SK-MEL-5 (cell line): ENCODE measurements at places on chromosomes 12 and 14. TPM values are rescaled to one million over a fixed set of nuclear protein-coding genes. Genes with fewer than 3 reads are reported as not detected.

The KCNA5 gene
- total RNA-seq, result not detected in 2 replicates

The RNASE1 gene
- 0.21 TPM in 1 of 2 replicates, not detected in the other for total RNA-seq

The LRP1-AS gene
- not detected in 2 replicates for total RNA-seq

The FAM222A gene
- total RNA-seq, result 8.5 and 8.9 TPM in 2 replicates

The ABCD2 gene
- total RNA-seq, result 0.05 and 0.08 TPM in 2 replicates

The PAH gene
- 0.58 TPM in 1 of 2 replicates, not detected in the other for total RNA-seq

The BEGAIN gene
- total RNA-seq, result 5.3 and 10.0 TPM in 2 replicates

- DNase-seq, result no peak
These were observed 89.7 kb downstream of the PTCSC3 start for GRCh38 chr14:36086629-36087395.

- peak; percentile 66 for DNase-seq
These were observed 19.6 kb downstream of the FNTB start for GRCh38 chr14:65006261-65006721.

DNA sequence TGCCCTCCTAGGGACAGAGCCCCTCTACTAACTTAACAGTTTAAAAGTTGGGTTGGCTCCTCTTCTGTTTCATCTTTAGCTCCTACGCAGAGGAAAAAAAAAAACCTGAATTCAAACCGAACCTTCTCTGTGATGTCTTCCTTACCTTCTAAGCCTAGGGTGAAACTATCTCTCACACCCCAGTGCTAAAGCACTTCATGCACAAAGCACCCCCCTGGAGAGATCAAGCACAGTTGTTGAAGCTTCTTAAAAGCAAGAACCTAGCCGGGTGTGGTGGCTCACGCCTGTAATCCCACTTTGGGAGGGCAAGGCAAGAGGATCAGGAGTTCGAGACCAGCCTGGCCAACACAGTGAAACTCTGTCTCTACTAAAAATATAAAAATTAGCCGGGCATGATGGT, 37.6 kb downstream of the CORO1C start:
- no peak for DNase-seq

DNA sequence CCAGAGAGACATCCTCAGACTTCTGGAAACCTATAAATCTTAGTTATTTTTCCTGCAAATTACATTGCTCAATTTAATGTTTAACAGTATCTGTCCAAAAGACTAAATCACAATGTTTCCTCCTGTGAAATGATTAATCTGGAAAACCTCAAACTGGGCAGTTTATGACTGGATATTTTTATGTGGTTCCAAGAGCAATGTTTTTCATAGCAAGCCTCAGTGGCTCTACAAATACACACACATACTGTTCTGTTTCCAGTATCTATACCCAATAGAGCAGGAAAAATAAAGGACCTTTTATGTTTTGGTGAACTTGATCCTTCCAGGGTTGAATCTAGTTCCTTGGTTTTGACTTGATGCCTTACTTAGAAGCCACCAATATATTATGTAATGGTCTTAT, 9.2 kb downstream of the NID2 start:
- DNase-seq, result peak; percentile 20

DNA sequence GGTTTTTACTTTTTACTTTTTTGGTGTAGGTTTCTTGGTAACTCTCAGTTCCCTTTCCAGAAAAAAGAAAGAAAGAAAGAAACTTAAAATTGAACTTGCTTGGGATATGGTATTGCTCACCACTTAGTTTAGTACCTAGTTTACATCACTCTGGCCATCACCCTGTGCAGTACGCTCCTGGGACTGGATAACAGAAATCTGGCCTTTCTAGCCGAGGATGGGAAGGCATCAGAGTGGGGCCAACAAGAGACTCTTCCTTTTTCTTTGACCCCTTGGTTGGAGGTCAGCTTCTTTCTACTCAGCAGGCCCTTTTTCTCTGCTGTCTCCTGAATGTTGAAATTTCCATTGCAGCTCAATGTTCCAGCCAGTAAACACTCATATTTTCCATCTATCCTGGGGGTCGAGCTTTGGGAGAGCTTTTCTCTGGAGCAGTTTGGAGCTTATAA, 156.6 kb downstream of the TGFB3 start:
- DNase-seq, result no peak

DNA sequence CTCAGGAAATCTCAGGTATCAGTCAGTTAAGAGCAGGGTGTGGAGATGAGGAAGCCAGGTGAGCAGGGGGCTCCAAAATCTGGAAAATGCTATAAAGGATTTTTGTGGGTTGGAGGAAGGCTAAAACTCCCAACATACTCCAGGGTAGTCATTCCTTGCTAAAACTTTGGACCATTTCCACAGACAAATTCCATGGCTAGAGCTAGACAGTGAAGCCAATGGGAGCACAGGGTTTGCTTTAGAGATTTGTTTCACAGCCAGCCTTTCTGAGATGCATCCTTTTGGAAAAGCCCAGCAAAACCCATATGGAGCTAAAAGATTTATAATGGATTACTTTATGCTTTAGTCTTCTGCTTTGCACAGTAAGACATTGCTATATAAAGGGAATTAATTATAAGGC, 146.5 kb downstream of the SAMD4A start:
- DNase-seq, result no peak

- DNase-seq, result peak; percentile 19
These were observed 1.5 kb downstream of the BLOC1S1 start for GRCh38 chr12:55717011-55718007.

DNA sequence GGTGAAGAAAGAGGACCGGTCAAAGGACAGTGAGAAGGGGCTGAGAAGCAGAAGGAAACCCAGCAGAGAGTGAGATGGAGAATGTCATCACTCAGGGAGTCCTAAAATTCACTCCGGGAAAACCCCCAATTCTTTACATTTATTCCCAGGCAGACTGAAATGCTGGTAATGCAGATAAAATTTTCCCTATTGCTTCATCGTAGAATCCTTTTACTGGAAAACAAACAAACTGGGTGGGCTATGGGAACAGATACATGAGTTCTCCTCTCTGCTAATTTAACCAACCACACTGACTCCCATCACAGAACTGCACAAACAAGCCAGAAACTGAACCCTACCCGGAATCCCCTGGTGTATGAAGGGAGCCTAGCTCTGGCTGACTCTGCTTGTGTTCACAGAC, 20.9 kb downstream of the HEBP1 start:
- no peak for DNase-seq

DNA sequence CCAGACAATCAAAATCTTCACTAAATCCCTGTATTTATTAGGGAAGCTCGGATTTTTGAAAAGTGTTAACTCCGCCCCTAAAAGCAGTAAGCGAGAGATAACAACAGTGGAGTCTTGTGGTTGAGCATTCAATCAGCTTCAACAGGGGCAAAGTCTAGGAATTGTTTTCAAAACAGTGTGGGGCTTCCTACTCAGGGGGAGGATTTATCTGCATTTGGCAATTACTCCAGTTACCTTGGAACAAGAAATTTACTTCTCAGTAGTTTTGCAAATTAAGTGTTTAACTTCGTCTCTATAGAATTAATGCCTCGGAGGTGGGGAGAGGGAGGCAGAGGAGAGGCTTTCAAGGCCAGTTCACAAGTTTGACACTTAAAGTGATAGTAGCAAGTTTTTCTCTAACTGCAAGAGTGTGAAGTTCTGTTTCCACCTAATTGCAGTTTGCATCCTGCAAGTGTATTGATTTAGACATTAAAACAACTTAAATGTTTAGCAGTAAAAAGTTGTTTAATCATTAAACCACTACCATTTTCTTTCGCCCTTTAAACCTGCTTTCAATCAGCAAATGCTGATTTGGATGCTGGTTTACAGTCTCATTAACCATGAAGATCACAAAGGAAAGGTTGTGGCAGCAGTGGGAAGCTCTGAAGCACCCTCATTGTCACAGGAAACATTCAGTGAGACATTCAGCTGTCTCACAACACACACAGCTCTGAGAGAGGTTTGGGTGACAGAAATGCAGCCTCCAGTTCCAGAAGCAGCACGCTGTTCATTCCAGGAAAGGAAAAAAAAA, 102.0 kb downstream of the HMGA2 start:
- DNase-seq, result peak; percentile 47

GRCh38 chr12:70581208-70581607, 56.0 kb downstream of the PTPRB start:
- DNase-seq, result no peak

GRCh38 chr12:31710021-31710818, 18.6 kb downstream of the AMN1 start:
- no peak for DNase-seq

DNA sequence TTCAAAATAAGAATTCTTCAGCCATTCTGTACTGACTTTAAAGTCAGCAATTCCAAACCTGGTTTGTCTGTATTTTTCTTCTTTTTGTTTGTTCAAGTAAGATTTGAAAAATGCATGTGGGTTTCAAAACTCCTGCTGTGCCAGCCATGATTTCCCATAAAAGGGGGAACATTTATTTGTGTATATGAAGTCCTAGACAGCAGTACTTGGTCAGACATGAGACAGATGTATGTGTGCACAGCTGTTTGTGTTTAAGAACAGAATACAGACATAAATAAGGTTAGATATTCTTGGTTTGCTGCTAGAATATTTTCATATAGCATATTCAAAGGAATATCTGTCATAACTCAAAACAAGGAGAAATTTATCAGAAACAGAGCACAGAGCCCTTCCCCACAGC, 236.0 kb downstream of the ADAMTS20 start:
- DNase-seq, result no peak

DNA sequence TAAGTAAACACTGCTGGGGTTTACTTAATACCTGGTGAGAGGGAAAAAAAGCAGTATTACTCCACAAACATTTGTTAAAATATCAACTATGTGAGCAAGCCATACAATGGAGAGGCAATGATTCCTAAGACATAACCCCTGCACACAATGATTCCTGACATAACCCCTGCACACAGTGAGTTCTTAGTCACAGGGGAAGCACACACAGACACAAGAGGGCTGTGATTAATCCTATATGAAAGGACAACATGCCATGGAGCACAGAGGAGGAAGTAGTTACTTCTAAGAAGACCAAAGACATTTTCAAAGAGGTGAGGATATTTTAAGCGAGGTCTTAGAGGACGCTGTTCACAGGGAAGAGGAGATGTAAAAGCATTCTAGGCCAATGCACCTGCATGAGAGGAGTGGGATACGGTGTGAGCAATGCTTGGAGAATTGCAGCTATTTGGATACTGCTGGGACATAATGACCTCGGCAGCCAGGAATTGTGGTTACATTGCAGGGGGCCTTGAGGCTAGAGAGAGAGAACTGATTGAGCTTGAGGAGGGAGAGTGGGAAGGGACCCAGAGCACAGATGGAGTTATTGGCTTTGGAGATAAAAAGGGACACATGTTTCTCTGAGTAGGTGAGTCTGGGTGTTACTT, 211.9 kb downstream of the APAF1 start:
- no peak for DNase-seq
